ENCODE measurements at places on chromosomes 2 and 18.
A peak's percentile ranks its signal among the peaks of the same experiment; 100 is the strongest.

DNA sequence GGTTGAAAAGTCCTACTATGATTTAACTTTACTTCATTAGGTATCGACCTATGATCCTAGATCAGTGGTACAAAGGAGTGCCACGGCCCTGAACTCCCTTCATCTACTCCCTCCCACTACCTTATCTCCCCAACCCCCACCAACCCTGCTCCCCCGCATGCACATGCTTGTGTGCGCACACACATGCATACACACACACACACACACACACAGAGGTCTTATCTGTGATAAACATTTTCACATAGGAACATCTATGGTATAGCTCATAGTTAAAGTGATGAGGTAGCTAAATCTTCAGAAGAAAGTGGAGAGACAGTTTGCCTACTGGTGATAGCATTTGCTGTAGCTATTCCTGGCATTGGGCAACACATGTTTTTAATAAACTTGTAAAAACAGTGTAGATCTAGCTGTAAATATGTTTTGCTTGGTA lies 471.3 kb downstream of the ZEB2 start:
- peak; percentile 6 for DNase-seq

DNA sequence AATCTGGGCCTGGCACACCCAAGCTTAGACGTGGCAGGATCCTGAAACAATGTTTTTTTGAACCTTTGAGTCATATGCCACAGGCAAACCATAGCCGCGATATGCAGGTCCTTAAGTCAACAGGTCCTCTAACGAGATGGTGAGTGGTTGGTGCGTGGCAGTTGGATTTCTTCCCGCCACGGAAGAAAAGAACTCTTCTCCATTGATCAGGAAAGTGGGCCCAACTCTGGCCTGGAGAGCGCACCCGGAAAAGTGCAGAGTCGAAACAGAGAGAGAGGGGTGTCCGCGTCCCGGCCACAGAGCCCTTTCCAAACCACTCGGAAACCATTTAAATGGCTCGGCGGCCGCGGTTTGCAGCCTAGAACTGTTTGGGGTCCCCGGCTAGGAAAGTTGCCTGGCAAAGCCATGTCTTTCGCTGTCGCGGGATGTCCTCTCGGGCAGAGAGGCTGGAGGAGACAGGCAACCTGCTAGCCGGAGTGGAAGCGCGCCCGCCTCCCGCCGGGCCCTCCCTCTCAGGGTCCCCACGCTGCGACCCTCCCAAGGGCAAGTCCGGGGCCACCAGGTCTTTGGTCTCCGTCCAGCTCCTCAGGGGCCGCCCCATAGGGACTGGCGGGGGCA lies 777 bp downstream of the GALNT3 start:
- no peak for DNase-seq

DNA sequence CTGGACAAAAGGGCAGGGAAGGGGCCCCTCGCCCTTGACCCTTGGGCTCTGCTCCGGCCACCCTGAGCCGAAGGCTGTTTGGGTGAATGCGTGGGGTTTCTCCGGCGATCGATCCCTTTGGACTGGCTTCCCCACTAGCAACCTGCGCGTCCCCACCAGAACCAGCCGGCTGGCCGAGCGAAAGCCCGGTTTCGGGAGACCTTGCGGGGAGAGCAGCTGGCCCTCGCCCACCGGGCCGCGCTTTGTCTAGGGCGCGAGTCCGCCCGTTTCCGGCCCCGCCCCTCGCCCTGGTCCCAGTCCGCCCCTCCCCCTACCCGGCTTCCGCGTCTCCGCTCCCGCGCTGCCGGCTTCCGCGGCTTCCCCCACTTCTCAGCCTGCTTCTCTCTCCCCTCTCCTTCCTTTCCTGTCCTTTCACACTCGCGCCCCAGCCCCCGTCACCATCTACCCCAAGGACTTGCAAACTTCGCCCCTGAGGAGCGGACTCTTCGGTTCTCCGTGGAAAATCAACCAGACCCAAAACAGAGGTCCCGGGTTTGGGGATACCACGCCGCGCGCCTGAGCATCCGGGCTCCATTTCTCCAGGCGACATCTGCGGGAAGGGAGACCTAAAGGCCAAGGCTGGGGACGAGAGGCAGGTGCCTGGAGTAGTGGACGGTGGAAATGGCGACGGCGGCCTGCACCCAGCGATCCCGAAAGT lies 48.0 kb upstream of the ATP6V1B1 start:
- DNase-seq: peak; percentile 63

DNA sequence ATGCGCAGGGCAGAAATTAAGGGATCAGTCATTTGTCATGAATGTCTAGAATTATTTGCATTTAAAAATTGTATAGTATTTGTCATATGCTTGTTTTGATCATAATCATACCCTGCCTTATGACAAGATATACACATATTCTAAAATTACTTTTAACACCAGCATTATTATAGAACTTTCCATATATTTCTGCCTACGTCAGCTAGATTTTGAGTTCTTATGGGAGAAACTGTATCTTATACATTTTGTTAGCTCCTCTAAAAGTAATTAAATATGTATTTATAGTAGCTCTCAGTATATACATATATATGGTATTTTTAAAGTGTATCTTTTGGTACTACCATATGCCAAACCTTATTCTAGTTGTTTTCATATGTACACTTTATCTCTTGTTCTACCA lies 441.9 kb downstream of the CPS1 start:
- DNase-seq: no peak

DNA sequence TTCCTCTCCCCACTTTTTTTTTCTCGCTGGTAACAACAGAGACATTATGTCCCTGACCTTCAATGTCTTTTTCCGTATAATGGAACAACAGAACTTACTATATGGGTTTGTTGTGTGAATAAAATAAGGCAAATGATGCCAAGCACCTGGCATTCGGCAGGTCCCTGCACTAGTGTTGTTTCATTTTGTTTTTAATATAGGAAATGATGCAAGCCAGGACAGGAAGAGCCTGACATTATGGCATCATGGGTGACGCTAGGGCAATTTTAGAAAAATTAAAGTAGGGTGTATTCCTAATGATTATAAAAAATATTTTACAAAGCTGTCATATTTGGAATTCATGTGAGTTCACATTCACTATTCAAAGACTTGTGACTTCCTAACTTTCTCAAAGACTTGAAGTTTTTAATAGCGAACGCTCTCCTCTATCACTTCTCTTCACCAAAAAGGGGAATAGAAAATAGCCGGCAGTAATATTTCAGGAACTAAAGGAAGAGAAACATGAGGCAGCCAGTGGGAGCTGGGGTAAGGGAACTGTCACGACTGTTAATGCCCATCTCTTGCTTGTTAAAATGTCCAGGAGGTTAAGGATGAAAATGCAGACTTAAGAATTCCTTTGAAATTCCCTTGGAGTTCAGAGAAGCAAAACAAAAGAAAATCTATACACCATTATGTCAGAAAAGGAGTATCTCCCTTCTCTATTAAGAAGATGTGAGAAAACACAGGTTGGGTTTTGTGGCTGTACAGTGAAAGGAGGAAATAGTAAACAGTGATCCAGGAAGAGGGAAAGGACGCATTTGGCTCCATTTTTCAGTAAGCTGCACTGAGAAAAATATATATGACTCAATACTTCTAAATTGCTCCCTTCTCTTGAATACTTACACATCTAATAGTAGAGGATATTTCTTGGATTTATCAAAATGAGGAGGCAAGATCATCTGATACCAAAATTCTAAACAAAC lies 60.2 kb downstream of the DPP4 start:
- DNase-seq: no peak

Data from RPMI7951 (cell line).